Stimulated activated CD4-positive, alpha-beta T cell treated with anti-CD3 and anti-CD28 coated beads, Interleukin-2, amount 100 ng/mL, for 24 hours (primary cell): ENCODE measurements at places on chromosomes 3 and 15.
A peak's percentile ranks its signal among the peaks of the same experiment; 100 is the strongest.

DNA sequence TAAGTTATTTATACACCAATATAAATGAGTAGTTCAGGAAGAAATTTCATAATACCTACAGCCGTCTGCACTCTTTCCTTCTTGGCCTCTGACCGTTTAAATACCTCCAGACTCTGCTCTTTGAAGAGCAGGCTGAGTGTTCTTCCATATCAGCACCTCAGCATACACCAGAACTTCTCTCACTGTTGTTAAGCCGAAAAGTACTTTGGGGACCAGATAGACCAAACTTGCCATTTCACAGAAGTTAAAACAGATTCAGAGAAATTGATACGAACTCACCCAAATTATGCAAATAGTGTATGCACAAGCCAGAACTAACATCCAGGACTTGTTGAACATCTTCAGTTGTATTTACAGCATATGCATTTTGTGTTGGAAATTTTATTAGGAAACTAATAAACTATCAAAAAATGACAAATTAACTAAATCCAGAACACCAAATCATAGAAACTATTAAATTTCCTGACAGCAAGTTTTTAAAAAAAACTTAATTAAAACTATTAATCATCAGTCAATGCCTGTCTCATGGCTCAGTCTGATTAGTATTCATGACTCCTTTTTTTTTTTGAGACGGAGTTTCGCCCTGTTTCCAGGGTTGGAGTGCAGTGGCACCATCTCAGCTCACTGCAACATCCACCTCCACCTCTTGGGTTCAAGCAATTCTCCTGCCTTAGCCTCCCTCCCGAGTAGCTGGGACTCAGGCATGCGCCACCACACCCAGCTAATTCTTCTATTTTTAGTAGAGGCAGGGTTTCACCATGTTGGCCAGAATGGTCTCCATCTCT is 24.1 kb downstream of the CGGBP1 start:
- no peak for DNase-seq

- DNase-seq, result no peak
Observed at GRCh38 chr15:92714077-92714476, 58.5 kb upstream of the FAM174B start.

DNA sequence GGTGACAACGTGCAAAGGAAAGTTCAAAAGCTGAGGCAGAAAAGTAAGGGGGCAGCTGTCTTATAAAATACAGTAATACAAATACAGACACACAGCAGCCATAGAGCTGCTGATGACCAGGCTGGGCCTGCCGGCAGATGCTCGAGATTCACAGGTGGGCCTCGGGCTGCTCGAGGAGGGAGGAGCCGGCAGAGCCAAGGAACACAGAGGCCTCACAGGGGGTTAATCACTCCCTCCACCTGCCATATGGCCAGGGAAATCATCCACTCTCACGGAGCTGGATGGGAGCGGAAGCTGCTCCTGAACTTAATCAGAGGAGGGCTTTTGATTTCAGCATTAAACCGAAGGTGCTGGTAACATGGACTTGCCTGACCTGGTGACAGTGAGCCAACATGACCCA is 29.6 kb upstream of the MGLL start:
- no peak for DNase-seq

DNA sequence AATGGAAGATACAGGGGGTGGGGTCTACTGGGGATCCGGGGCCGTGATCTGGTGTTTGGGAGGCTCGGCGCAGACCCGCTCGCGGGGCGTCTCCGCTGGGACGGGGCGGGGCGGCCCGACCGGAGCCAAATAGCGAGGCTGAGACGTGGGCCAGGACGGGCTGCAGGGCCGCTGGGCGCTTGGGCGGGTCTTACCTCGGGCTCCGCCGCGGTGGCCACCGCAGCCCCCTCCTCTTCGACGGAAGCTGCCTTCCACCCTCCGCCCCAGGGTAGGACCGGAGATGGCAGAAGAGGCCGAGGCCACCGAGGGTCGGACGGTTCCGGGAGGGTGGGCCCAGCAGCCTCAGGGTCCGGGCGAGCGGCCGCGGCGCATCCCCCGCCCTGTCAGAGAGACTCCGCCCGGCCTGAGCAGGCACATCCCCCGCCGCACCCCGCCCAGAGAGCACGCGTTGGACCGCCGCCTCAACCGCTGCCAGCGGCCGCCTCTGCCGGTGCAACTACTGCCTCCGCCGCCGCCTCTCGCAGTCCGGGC is 399 bp downstream of the MYO9A start:
- DNase-seq, result peak; percentile 75

DNA sequence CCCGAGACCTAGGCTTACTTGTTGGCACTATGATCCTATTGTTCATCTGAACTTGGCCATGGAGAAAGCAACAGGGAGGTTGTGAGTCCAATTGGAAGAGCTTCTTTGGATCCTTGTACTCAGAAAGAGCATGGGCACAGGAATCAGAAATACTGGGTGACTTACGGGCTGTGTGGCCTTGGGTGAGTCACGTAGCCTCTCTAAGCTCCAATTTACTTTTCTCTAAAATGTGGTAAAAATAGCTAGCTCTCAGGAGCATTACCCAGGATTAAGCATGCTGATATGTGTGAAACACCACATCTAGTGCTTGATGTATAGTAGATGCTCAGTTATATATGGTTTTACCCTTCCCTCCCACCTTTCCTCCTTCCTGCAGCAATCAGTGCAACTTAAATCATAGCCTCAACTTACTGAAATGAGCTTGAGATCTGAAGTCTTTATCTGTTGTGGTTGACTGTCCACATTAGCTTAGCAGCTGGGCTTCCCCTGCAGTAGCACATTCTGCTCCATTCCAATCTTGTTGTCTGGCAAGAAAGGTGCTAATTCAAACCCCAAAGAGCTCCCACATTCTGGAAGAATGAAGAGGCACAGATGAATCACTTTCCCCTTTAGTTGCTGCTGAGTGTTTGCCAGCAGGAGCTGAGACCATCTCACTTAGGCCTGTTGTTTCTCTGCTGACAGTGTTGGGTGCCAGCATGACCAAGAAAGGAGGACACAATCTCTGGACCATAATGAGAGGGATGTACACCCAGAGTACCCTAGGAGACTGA is 299.1 kb upstream of the TRIM42 start:
- no peak for DNase-seq

GRCh38 chr3:160869825-160870224 is 113.8 kb downstream of the PPM1L start:
- DNase-seq, result no peak

GRCh38 chr3:86624192-86624591 is 366.8 kb downstream of the VGLL3 start:
- no peak for DNase-seq

DNA sequence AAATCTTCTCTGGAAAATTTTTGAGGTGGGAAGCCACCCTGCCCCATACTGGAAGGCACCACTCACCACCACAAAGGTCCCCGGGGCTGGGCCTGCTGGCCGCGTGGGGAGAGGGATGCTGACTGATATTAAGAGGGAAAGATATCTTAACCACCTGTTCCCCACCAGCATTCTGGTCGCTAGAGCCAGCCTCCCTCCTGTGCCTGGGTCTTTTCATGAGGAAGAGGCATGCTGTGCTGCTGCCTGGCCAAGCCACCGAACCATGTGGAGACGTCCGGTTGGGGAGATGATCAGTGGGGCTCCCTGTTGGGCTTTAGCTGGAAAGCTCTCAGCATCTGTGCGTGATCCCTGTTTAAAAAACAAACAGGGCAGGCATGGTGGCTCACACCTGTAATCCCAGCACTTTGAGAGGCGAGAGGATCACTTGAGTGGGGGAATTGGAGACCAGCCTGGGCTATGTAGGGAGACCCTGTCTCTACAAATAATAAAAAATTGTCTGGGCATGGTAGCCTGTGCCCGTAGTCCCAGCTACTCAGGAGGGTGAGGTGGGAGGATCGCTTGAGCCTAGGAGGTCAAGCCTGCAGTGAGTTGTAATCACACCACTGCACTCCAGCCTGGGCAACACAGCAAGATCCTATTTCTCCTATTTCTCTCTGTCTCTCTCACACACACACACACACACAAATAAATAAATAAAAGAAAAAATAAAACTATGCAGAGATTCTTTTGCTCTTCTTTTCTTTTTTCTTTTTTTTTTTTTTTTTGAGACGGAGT is 1.0 kb downstream of the KLHL18 start:
- DNase-seq, result peak; percentile 39

DNA sequence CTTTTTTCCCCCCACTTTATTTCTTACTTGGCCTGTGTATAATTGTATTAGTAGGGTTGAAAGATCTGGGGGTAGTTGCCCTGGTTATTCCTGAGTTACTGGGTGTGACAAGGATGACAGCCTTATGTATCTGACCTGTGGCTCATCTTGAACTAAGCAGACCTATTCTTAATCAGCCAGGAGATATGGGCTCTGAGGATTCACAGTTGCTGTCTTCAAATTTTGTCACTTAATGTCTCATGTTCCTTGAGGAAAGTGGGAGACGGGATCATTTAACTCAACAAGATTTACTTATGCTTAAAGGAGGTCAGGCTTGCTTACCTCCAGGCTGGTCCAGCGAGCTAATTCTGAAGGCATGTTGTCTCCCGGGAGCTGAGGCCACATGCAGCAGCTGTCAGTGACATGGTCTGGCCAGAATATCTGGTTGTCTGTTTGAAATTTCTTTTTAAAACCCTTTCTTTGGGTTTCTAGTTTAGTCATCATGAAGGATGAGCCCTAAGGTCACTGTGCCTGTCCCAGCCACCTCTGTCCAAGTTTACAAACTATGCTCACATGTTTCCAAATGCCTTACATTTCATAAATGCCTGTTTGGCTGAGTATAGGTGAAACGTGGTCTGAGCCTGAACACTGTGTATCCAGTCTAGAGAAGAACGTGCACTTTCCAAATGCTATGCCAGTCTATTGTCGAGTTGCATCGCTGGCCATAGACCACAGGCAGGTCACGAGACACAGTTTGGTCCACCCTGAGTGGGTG is 26.8 kb downstream of the LRTM1 start:
- DNase-seq, result no peak

DNA sequence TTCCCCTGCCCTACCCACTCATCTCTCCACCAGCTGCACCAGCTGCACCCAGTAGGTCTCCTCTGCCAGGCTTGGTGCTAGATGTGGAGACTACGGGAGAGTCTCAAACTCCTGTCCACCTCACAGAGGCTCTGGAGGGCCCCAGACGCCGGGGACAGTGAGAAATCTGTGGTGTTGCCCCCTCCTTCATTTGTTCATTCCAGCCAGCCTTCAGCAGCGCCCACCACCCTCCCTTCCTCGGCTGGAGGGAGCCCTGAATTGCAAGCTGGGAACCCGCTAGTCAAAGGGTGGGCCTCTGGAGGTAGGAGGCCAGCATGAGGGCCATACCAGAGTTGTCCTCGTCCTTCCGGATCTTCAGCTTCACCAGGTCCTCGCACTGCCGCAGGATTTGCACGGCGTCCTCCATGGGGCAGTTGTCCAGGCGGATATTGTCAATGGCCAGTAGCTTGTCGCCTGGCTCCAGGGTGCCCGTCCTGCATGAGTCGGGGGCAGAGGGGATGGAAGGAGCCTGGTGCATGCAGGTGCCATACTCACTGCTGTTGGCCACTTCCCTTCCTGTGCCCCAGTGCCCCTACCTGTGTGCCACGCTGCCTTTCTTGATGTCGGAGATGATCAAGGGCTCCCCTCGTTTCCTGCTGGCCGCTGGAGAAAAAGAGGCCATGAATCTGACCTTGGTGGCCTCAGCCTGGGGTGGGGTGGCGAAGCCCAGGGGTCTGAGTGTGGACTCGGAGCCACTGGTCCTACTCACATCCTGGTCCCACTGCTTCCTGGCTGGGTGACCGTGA is 29.1 kb downstream of the GRIP2 start:
- DNase-seq, result no peak

DNA sequence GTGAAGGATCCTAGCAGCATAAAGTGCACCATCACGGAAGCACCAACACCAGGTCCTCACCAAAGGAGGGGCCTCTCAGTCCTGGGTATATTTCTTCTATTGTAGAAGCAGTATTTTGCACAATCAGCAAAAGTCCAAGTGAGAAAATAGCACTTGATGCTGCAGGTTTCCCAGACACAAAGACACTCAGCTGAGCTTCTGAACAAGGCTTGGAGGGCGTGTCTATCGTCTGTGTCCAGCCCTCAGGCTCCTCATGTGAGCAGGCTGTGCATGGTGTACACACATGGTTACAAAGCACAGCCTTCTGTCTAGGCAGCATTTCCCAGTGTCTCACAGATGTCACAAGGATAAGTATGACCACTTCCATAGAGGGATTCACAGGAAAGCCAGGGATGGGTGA is 98.3 kb upstream of the SPATA12 start:
- DNase-seq, result no peak

- no peak for DNase-seq
Observed at GRCh38 chr3:53101956-53102355, 28.3 kb downstream of the RFT1 start.

DNA sequence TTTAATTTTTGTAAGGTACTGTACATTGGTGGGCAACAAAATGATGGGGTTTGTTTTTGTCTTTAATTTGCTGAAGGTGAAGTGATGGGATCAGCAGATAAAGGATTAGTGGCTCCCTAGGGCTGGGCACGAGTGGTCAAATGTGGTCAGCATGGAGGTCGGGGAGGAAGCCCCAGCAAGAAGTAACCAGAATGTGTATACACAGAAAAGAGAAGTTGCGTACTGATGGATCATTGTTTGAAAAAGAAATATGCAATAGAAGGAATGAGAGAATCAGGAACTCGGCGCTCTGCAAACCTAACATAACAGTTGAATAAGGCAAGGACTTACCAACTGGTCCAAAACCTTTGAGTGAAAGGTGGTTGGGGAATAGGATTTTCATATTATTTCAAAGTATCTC is 1.5 kb downstream of the TMOD2 start:
- DNase-seq, result no peak

DNA sequence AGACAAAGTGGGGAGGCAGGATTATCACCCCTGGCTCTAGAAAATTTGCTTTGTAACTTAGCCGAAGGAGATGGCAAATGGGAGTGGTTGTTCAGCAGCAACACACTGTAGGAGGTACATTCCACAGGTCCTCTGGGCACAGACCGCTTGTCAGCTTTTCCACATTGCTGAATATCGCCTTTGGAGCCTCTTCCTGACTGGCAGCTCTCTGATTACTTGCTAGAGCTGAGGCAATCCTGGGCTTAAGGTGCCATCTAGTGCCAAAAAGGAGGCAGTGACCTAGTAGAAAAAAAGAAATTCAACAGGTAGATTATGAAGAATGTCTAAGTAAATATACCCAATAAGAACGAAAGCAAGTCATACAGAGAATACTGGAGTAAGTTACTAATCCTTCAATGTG is 13.1 kb upstream of the SCN5A start:
- no peak for DNase-seq

- DNase-seq, result no peak
Observed at GRCh38 chr3:148839805-148840204, 12.2 kb downstream of the CPB1 start.

DNA sequence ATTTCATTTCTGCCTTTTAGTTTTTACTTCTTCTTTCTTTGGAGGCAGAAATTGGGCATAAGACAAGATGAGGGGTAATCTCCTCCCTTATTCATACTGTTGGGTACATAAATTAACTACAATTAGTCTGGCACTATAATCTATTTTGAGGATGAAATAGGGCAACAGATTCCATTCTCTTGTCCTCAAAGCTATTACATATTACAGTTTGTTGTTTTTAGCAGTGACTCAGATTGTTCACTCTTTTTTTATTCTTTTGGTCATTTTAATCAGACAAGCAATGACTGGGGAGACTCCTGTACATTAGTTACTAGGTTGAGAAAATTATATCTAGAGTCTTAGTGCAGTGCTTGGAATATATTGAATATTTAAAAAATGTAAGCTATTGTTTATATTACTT is 556.0 kb downstream of the OTOL1 start:
- no peak for DNase-seq

GRCh38 chr3:122930063-122930997 is 97.2 kb downstream of the SEMA5B start:
- DNase-seq, result no peak
